ENCODE measurements at places on chromosomes 13 and 19.
A peak's percentile ranks its signal among the peaks of the same experiment; 100 is the strongest.

- DNase-seq: no peak
Measured at GRCh38 chr13:63490149-63490548, 2074.5 kb upstream of the PCDH20 start.

DNA sequence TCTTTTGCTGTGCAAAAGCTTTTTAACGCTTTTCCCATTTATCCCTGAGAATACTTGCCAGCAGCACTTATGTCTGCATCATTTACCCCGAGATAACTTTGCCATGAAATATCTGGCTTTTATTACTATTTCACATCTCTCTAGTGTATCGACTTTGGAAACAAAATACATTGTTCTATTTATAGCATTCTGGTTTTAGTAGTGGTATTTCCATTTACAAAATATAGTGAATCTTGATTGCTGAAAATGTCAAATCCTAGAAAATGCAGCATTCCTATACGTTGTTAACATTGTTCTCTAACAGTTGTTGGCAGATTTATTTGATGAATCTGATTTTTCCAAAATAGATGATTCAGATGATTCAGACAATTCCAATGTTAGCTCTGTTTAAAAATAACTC is 189.3 kb upstream of the SPRY2 start:
- no peak for DNase-seq

DNA sequence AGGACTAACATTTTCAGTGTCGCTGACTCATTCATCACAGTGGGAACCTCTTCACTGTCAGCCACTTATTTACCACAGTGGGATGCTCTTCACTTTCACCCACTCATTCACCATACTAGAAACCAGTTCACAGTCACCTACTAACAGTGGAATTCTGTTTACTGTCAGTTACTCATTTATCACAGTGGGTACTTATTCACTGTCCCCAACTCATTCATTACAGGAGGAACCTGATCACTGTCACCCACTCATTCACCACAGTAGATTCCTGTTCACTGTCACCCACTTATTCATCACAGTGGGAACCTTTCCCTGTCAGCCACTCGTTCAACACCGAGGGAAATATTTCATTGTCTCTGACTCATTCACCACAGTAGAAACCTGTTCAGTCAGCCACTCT is 10.1 kb upstream of the ZNF85 start:
- DNase-seq: no peak

DNA sequence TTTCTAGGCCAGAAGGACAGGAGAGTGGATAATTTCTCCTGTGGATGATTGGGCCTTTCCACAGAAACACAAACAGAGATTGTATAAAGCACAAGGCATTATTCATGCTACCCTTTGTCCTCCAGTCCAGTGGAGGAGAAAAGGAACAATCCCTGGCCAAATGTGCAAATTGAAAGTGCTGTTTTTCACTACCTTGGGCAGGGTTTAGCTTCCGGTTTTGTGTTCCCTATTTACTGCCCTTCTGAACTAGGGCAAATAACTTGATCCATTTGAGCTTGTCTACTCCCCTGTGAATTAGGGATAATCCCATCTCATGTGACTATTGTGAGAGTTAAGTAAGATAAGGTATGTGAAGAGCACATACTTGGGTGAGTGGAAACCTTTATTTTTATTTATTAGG is 13.3 kb downstream of the PDX1 start:
- DNase-seq: no peak

DNA sequence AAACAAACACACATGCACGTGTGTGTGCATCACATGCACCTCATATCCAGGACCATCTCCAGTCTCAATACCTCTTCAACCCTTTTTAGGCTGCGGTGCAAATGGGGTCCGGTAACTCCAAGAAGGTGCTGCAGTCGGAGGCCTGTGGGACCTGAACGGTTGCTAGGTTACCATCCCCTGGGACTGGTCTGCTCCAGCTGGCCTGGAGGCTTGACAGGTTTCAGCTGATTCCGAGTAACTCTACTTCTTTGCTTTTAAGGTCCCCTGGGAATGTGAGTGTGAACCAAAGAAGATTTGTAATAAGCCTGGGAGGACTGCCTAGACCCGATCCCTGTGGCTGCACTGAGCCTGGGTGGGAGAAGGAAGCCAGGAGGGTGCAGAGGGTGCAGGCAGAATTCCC is 117.5 kb downstream of the CCNA1 start:
- DNase-seq: no peak

GRCh38 chr13:43303033-43303729 is 279.8 kb downstream of the DNAJC15 start:
- no peak for DNase-seq

GRCh38 chr19:18828786-18829185 is 3.0 kb upstream of the UPF1 start:
- no peak for DNase-seq

- DNase-seq: no peak
Measured at GRCh38 chr19:55352040-55352439, 2.5 kb downstream of the COX6B2 start.

DNA sequence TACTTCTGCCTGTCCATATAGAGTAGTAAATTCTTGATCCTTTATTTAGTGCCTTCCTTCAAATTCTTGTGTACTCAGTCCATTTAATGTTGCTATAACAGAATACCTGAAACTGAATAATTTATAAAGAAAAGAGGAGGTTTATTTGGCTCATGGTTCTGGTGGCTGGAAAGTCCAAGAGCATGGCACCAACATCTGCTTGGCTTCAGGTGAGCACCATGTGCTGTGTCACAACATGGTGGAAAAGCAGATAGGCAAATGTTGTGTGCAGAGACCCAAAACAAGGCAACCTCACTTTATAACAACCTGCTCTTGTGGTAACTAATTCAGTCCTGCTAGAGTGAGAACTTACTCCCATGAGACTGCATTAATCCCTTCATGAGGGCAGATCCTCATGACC is 195.3 kb downstream of the LMO7 start:
- DNase-seq: no peak

- no peak for DNase-seq
Measured at GRCh38 chr19:2723345-2723715, 2.2 kb upstream of the DIRAS1 start.

GRCh38 chr13:42279986-42280385 is 8.0 kb downstream of the AKAP11 start:
- DNase-seq: no peak

GRCh38 chr13:45851956-45852355 is 403 bp upstream of the SIAH3 start:
- DNase-seq: no peak

DNA sequence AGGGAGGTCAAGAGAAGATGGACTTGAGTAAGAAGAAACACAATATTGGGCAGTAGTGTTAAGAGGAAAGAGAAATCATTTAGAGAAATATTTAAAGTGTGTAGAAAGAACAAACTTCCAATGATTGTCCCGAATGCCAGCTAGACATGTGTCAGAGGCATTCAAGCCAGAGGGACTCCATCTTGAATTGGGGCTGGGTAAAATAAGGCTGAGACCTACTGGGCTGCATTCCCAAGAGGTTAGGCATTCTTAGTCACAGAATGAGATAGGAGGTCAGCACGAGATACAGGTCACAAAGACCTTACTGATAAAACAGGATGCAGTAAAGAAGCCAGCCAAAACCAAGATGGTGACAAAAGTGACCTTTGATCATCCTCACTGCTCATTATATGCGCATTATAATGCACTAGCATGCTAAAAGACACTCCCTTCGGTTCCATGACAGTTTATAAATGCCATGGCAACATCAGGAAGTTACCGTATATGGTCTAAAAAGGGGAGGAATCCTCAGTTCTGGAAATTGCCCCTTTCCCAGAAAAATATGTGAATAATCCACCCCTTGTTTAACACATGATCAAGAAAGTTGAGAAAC is 127.0 kb upstream of the IPO5 start:
- no peak for DNase-seq

- DNase-seq: no peak
Measured at GRCh38 chr13:97125810-97126738, 96.1 kb upstream of the MBNL2 start.

DNA sequence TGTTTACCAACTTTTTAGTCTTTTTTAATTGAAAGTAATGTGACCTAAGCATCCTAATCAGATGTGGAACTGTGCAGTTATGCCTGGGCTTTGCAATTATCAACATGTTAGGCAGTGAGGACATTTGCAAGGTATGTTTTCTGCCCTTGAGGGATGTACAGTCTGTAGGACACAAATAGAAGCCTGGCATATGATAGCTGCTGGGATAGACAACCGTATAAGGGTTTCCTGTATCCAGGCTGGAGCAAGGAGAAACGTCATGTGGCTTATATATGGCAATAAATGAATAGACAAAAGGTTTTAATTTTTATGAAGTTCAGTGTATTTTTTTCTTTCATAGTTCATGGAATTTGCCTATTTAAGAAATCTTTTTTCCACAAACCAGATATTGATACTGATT is 2.0 kb upstream of the VPS36 start:
- DNase-seq: no peak

GRCh38 chr13:30346789-30347167 is 39.4 kb upstream of the KATNAL1 start:
- DNase-seq: no peak

DNA sequence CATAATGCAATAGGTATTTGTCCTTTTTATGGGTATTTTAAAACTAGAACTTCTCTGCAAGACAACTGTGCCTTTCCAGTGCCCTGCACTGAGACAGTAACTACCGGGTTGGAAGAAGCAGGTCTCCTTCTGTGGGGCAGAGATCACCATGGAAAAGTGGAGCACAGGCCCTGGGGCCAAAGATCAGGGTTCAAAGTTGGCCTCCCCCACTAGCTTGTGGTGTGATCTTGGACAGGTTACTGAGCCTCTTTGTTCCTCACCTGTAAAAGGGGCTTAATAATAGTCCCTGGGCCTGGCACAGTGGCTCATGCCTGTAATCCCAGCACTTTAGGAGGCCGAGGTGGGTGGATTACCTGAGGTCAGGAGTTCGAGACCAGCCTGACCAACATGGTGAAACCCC is 68.3 kb downstream of the CEBPG start:
- DNase-seq: no peak

- no peak for DNase-seq
Measured at GRCh38 chr19:1422360-1422759, 15.0 kb downstream of the DAZAP1 start.

- DNase-seq: no peak
Measured at GRCh38 chr13:29160862-29161261, 340.7 kb downstream of the MTUS2 start.

- DNase-seq: no peak
Measured at GRCh38 chr19:6518145-6518911, 12.5 kb upstream of the TNFSF9 start.

DNA sequence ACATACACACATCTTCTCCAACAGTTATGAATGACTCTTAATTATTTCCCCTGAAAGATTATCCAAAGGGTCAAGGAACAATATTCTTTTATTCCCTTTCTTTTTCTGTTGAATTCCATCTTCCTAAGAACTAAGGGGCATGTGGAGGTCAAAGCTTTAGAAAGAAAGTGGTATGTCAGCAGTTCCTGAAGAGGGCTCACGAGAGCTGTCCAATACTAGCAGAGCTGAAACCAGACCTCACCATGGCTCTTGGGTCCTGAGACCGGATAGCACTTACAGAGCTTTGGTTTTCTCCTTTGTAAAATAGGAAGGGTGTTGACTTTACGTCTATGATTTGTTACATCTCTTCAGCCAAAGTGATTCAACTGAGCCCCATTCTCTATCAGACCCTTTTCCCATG is 109.8 kb upstream of the FREM2 start:
- no peak for DNase-seq

GRCh38 chr19:752652-753517 is 2.0 kb downstream of the MISP start:
- DNase-seq: no peak

GRCh38 chr13:78787190-78787589 is 128.2 kb upstream of the OBI1 start:
- DNase-seq: no peak

- DNase-seq: no peak
Measured at GRCh38 chr19:18701250-18701608, 17.7 kb downstream of the CRTC1 start.

- DNase-seq: no peak
Measured at GRCh38 chr13:45292176-45292575, 48.8 kb downstream of the TPT1 start.

DNA sequence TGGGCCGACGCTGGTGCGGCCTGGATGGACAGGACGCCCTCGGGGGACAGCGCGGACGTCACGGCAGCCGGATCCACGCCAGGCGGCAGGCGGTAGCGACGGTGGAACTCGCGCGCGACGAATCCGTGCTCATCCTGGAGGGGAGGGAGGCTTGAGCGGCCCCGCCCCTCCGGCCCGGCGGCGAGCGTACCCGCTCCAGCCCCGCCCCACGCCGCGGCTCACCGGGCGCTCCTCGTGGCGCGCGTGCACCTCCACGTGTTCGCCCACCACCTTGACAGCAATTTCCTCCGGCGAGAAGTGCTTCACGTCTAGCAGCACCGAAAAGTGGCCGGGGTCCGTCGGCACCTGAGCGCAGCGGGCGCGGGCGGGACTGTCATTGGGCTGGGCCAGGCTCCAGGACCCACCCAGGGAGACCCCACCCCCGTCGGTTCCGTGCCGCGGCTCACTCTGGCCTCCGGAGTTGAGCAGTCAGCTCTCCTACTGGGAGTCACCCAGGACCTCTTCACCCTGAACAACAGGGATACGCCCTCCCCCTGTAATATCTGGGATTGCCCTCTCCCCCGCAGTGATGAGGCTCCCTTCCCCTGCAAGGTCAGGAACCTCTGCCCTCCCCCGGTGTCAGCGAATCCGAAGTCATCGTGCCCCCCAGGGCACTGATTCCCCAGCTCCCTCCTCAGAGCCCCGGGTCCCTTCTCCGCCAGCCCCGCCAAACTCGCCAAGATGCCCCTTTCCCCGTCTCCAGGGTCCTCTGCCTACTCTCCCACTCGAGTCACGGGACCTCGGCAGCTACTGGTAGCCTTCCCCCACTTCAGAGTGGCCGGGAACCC is 1.1 kb downstream of the HSPB6 start:
- peak; percentile 36 for DNase-seq
